ENCODE measurements at places on chromosomes 13 and 19. TPM values are rescaled to one million over a fixed set of nuclear protein-coding genes. Genes with fewer than 3 reads are reported as not detected.

PIK3R2 gene
- 35.6 TPM for total RNA-seq

JAK3 gene
- 2.0 TPM for total RNA-seq

FTL gene
- total RNA-seq = 417 TPM

LILRB5 gene
- total RNA-seq = 0.32 TPM

CDC34 gene
- total RNA-seq = 30.7 TPM

CDX2 gene
- total RNA-seq = not detected

ISYNA1 gene
- 8.5 TPM for total RNA-seq

TMEM143 gene
- 5.5 TPM for total RNA-seq

CBLC gene
- total RNA-seq = 36.2 TPM

KCNK6 gene
- total RNA-seq = 22.8 TPM

SIGLEC12 gene
- total RNA-seq = not detected

LRRC8E gene
- 11.6 TPM for total RNA-seq

FCER2 gene
- 0.20 TPM for total RNA-seq

NCAN gene
- not detected for total RNA-seq

LHFPL6 gene
- 3.3 TPM for total RNA-seq

IGFL3 gene
- total RNA-seq = not detected

LMTK3 gene
- 4.9 TPM for total RNA-seq

CEBPA gene
- 18.3 TPM for total RNA-seq

KLF1 gene
- not detected for total RNA-seq

LILRB4 gene
- total RNA-seq = 0.48 TPM

RDH8 gene
- not detected for total RNA-seq

DACH1 gene
- 0.24 TPM for total RNA-seq

CACNG8 gene
- total RNA-seq = not detected

TNFRSF19 gene
- total RNA-seq = 13.1 TPM

NLRP4 gene
- total RNA-seq = not detected

ZNF99 gene
- not detected for total RNA-seq

CLEC4M gene
- total RNA-seq = not detected

ETV2 gene
- total RNA-seq = 2.2 TPM

TRPC4 gene
- total RNA-seq = not detected

APLP1 gene
- total RNA-seq = 0.84 TPM

CYSLTR2 gene
- total RNA-seq = 0.24 TPM

THSD1 gene
- 3.7 TPM for total RNA-seq
